ENCODE measurements at places on chromosomes 7 and 10.

DNA sequence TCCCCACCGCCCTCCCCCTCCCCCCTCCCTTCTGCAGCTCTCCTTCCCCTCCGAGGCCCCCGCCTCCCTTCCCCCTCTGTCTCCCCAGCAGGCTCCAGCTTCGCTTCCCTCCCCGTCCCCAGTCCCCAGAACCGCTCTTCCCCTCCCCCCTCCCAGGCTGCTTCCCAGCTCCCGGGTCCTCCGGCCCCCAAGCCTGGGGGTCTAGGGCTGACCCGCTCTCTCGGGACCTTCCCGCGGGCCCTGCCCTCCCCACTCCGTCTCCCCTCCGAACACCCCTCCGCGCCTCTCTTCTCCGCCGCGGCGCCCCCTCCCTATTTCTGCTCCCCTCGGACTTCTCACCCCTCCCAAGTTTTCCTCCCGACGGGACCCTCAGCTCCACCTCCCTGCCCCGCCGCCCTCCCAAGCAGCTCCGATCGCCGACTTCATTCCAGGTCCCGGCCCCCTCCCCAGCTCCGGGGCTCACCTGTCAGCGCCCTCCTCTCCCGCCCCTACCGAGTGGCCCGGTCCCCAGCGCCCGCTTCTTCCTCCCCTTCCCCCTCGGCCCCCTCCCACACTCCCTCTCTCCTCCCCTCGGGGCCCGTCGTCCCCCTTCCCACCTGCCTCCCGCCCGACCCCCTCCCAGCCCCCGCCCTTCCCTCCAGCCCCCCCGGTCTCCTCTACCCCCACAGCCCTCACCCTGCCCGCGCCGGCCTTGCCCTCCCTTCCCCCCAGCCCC, 990 bp downstream of the ZNF467 start:
- DNase-seq: peak; percentile 70

GRCh38 chr7:127675721-127676120, 23.7 kb downstream of the SND1 start:
- DNase-seq: no peak

DNA sequence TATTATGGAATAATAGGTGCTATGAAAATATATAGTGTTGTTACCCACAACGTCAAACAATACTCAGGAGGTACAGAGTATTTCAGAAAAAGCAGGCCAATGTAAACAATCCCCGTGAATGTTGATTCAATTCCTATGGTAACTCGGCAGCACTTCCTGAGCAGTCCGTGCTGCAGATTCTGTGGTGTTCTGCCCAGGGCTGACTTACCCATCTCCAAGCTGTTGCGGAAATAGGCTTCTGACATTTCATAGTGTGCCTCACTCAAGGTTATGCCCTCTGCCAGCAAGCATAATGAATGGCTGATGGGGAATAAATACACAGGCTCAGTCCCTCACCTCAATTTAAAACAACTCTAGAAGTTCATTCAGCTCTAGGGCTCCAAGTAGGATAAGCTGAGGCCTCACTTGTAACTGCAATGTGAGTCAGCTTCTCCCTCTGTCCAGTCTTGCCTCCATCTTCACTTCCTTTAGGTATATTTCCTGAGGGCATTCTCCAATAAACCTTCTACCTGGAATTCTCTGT, 177.6 kb downstream of the GNAI1 start:
- DNase-seq: no peak

- no peak for DNase-seq
These were observed 68.6 kb downstream of the SLC13A1 start for GRCh38 chr7:123131140-123131539.

GRCh38 chr10:58698777-58699356, 186.2 kb downstream of the BICC1 start:
- no peak for DNase-seq

- no peak for DNase-seq
These were observed 138.1 kb upstream of the TCF7L2 start for GRCh38 chr10:112811741-112812551.

DNA sequence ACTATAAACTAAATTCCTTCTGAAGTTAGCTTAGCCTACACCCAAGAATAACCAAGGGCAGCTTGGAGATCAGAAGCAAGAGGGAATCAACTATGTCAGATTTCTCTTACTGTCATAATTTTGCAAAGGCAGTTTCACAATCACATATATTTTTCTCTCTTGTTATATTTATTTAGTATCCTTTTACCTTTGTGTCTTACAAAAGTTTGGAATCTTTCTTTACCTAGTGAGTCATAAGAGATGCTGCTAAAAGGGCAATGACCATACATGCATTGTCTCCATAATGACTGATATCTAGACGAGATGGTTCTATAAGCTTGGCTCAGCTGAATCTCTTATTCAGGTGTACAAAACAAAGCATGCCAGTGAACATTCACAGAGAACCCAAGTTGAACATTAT, 61.1 kb downstream of the PPP1R17 start:
- DNase-seq: no peak

GRCh38 chr7:157318015-157318706, 18.6 kb upstream of the DNAJB6 start:
- no peak for DNase-seq

DNA sequence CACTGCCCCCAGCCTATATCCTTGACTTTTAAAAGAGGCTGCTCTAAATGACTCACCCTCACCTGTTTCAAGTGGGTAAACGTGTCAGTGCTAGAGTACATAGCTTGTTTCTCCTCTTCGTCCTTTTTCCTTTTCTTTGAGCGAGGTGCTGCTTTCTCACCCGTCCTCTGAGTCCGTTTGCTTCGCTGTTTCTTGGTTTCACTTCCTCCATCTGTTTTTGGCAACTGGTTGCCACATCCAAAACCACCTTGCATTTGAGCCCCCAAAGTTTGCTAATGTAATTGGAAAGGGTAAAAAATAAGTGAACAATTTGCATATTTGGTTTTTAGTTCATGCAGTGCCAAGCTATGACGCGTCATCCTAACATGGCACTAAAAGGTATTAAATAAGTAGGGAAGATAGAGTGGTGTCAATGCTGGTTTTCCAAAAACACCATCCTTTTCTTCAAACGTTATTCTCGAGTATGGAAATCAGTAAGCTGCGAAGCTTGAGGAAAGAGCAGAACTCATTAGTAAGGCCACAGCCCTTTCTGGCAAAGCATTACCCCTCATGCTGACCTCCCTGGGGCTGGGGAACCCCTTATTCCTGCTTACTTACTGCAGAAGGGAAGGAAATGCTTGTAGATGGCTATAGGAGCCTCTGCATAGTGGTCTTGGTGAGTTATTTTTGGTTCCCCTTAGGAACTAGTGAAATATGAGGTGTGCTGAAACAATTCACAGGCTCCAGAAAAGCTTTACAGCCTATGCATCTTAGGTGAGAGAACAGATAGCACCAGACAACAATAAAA, 133.5 kb downstream of the GALNT11 start:
- DNase-seq: no peak

GRCh38 chr10:50993771-50994251, 80.5 kb upstream of the PRKG1 start:
- no peak for DNase-seq

DNA sequence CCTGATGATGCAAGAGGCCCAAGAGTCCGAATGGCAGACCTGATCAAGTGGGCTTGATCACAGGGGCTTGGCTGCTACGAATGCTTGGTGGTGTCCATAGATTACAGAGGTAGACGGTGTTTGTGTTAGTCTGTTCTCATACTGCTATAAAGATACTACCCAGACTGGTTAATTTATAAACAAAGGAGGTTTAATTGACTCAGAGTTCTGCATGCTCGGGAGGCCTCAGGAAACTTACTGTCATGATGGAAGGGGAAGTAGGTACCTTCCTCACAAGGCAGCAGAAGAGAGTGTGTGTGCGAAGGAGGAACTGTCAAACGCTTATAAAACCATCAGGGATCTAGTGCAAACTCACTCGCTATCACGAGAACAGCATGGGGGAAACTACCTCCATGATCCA, 268.9 kb upstream of the KLF6 start:
- no peak for DNase-seq

Data from nephron progenitor cell (in vitro differentiated cells).